ENCODE measurements at places on chromosomes 2 and 18. TPM values are rescaled to one million over a fixed set of nuclear protein-coding genes. Genes with fewer than 3 reads are reported as not detected.

- DNase-seq = no peak
Observed at GRCh38 chr2:27290549-27290948, 8.3 kb downstream of the TRIM54 start.

GRCh38 chr2:195505701-195506100 is 151.3 kb upstream of the SLC39A10 start:
- no peak for DNase-seq

DNA sequence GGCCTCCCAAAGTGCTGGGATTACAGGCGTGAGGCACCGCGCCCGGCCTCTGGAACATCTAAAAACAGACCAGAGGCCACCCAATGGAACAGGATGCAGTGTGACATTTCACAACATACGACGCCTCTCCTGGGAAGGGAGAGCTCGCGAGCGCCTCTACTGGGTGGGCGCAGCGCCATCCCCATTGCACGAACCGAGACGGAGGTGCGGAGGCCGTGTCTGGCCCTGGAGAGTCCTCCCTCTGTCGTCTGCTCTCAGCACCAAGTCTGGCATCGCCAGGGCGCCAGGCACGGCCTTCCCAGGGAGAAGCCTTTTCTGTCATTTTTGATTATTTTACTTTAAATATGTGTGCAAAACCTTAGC is 9.4 kb upstream of the GBX2 start:
- no peak for DNase-seq

DNA sequence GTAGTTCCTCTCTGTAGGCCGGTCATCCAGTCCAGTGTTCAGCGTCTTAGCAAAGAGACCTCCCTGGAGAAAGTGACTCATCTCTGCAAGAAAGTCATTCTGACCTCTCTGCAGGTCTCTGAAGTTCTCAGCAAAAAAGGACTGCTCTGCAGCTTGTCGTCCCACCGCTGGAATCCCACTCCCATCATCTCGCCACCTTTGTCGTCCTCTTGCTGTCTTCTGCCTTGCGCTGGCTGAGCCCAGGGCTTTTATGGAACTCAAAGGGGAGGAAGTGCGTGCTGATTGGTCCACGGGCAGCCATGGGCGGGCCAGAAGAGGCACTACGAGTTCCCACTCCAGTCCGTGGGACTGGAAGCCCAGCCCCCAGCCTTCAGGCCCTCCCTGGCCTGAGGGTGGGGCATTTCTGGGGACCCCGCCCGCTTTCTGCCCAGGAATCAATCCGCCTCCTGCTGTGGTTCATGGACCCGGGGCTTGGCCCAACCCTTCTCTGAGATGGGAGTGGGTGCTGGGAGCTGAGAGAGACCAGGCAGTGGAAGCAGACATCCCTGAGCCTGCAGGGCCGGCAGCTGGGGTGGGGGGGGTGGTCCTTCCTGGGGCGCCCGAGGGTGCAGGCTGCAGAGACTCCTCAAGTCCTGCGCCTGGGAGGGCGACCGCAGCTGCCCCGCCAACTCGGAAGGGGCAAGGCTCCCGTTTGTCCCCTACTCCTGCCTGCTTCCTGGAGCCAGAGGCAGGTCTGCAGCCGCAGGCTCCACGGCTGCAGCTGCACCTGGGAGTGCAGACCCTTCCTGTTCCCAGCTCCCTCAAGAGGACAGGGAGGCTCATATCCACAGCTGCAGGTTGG is 660.7 kb upstream of the RAB6C start:
- no peak for DNase-seq

- DNase-seq = no peak
Observed at GRCh38 chr2:155703917-155704316, 628.6 kb downstream of the NR4A2 start.

Gene CRYGC
- total RNA-seq = not detected

Gene ANTXR1
- total RNA-seq = 3.7 TPM

Gene UGT1A1
- total RNA-seq = 1,279 TPM

Gene ALPI
- total RNA-seq = not detected
